ENCODE measurements at places on chromosomes 3 and 15.

GRCh38 chr3:128278761-128279600, 125.7 kb downstream of the EEFSEC start:
- DNase-seq: no peak

DNA sequence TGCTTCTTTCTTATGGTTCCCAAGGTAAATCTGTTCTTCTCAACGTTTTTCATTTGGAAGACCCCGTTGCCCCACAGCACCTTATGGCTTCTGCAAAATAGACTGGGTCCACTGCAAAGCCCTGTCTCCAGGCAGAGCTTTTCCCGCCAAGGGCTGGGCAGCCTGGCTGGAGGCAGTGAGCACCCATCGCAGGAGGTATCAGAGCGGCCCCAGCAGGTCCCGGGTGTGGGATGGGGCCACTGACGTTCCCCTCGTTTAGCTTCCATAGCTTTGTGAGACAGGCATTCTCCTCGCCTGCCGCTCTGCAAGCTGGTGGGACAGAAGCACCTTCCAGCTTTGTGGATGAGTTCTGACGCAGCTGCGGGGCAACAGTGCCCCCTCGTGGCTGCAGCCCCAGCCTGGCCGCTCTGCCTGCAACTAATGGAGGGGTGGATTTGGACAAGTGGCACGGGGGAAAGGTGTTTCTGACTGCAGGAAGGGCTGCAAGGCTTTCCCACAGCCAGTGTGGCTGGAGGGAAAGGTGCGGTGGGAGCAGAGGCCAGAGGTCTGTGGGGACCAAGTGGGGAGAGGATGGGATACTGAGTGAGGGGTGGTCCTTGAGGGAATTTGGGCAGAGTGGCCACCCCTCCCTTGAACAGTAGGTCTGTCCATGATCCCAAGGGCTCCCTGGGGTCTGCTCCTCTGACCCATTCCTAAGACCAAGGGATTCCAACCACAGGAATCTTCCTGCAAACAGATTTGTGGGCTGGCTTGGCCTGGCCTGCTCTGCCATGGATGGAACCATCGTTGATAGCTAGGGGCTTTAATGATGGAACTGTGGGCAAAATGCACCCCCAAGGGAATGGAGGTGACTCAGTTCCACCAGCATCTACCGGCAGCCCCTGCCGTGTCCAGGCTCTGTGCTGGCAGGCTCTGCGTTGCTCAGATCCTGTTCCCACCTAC, 99.4 kb downstream of the FBLN2 start:
- peak; percentile 56 for DNase-seq

DNA sequence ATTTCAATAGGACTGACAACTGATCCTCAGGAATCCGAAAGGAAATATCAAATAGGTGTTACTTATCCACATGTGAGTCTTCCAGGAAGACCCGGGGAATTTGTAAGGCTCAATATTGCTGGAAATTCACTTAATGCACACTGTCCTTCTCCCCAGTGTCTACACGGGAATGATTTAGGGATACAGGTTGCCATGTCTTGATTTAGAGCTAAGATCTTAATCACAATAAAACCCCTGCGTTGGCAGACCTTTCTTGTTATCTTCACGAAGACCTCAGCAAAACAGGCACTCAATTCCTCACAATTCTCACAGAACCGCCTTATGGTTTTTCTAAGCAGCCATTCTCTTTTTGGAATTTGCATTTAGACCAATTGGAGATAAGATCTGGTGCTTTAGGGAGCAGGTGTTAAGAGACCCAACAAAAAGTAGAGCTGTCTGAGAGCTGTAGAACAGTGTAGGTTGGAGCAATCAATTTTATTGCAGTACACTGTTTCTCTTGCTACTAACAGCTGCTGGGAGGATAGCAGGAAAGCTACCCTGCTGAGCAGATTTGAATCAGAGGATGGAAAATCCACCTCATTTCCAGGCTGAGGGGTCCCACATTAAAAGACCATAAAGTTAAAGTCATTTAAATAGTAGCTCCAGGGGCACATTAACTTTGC, 925.7 kb downstream of the EPHA3 start:
- no peak for DNase-seq

- no peak for DNase-seq
Measured at GRCh38 chr3:157573780-157574378, 70.7 kb upstream of the VEPH1 start.

- DNase-seq: no peak
Measured at GRCh38 chr15:78457101-78457500, 19.1 kb downstream of the IREB2 start.

- DNase-seq: no peak
Measured at GRCh38 chr3:74282202-74282601, 332.3 kb downstream of the CNTN3 start.

- DNase-seq: peak; percentile 51
Measured at GRCh38 chr3:185900228-185900627, 37.6 kb downstream of the TRA2B start.
